ENCODE measurements at places on chromosomes 16 and 17. TPM values are rescaled to one million over a fixed set of nuclear protein-coding genes. Genes with fewer than 3 reads are reported as not detected.

DNA sequence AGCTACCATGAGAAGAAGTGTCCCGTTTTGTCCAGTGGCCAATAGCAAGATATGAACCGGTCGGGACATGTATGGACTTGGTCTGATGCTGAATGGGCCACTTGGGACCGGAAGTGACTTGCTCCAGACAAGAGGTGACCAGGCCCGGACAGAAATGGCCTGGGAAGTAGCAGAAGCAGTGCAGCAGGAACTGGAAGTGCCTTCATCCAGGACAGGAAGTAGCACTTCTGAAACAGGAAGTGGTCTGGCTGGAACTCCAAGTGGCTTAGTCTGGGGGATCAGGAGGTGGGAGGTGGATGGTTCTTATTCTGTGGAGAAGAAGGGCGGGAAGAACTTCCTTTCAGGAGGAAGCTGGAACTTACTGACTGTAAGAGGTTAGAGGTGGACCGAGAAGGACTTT lies 5.3 kb downstream of the EFNB3 start:
- no peak for DNase-seq

DNA sequence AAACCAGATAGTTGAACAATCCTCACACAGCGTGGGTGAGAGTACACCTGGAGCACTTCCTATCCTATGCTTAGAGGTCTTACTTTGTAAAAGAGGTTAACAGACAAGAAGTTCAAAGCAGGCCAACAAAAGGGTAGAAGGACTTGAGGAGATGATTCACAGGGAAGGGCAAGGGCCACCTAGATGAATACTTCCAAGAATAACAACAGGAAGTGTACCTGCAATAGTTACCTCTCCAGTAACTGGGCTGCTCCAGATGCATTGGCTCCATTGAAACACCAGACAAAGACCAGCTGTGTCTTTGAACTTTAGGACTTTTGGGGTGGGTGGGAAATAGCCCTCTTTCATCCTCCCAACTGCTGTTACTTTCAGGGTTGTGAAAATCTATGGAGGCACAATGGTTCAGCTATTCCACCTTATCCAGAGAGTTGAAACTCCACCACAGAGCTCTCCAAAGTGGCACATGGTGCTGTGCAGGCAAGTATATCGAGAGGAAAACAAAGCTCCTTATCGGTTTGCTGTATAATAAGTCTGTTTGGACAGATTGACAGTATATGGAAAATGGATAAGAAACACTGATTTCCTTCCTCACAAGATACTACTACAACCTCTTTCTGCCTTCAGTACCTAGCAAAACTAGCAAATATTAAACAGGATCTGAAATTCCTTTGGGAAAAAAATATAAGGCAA lies 22.7 kb downstream of the RNF43 start:
- no peak for DNase-seq

The KRT40 gene
- total RNA-seq: not detected

The BTBD17 gene
- not detected for total RNA-seq

- DNase-seq: no peak
These were observed 31.0 kb downstream of the SOX9 start for GRCh38 chr17:72151565-72152386.

- DNase-seq: no peak
These were observed 1.2 kb downstream of the AOC2 start for GRCh38 chr17:42845556-42845917.

- no peak for DNase-seq
These were observed 96.6 kb downstream of the METRNL start for GRCh38 chr17:83175822-83176622.

- DNase-seq: no peak
These were observed 8.0 kb downstream of the CHST5 start for GRCh38 chr16:75527825-75528299.

GRCh38 chr16:31484491-31485171 lies 1.7 kb downstream of the SLC5A2 start:
- no peak for DNase-seq

DNA sequence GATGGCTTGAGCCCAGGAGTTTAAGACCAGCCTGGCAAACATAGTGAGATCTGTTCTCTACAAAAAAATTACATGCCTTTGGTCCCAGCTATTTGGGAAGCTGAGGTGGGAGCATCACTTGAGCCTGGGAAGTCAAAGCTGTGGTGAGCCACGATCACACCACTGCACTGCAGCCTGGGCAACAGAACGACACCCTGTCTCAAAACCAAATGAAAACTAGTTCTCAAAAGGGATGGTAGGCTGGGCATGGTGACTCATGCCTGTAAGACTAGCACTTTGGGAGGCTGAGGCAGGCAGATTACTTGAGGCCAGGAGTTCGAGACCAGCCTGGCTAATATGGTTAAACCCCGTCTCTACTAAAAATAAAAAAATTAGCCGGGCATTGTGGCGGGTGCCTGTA lies 31.1 kb downstream of the PPM1D start:
- DNase-seq: no peak

The MYCBPAP gene
- total RNA-seq: 2.4 TPM

The CHST6 gene
- total RNA-seq: 1.9 TPM

GRCh38 chr17:57899391-57899790 lies 49.5 kb upstream of the MRPS23 start:
- DNase-seq: no peak

The ZNF319 gene
- 7.4 TPM for total RNA-seq

The MYH13 gene
- total RNA-seq: 0.03 TPM

The TEX14 gene
- 0.37 TPM for total RNA-seq

The ABCC11 gene
- not detected for total RNA-seq

DNA sequence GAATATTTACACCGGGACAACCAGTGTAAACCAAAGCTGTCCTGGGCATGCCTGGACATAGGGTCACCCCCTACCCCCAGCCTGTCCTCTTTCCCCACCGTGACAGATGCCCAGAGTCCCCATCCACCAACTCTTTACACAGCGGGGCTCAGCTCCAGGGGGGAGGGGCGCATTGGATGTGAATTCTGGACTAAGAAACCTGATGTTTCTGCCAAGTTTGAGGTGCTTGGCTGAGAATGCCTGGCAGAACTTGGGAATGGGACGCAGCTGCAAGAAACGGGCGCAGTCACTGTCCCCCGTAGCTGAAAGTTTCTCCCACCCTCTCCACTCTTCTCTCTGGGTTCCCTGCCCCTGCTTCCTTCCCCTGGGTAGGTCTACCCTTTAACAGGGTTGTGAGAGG lies 68.0 kb upstream of the CDC42EP4 start:
- no peak for DNase-seq

The CD300E gene
- not detected for total RNA-seq

- DNase-seq: no peak
These were observed 10.0 kb upstream of the ZFP3 start for GRCh38 chr17:5068236-5068635.

DNA sequence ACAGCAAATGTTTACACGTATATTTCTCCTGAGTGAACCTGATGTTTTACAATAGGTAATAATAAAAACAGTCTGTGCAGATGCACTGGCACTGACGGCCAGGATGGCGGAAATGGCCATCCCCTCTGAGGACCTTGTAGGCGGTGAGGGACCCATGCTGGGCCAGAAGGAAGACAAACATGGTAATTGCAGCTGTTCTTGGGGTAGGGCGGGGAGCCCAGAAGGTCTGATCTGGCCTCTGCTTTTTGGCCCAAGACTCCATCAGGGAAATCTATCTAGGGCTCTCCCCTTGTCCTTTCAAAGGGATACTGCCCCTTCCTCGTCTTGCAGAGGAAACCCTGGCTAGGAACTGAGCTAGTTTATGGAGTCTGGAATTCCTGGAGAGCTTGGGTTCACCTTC lies 7.4 kb upstream of the LGALS9 start:
- no peak for DNase-seq

The SRL gene
- total RNA-seq: not detected

The NEUROD2 gene
- total RNA-seq: not detected

DNA sequence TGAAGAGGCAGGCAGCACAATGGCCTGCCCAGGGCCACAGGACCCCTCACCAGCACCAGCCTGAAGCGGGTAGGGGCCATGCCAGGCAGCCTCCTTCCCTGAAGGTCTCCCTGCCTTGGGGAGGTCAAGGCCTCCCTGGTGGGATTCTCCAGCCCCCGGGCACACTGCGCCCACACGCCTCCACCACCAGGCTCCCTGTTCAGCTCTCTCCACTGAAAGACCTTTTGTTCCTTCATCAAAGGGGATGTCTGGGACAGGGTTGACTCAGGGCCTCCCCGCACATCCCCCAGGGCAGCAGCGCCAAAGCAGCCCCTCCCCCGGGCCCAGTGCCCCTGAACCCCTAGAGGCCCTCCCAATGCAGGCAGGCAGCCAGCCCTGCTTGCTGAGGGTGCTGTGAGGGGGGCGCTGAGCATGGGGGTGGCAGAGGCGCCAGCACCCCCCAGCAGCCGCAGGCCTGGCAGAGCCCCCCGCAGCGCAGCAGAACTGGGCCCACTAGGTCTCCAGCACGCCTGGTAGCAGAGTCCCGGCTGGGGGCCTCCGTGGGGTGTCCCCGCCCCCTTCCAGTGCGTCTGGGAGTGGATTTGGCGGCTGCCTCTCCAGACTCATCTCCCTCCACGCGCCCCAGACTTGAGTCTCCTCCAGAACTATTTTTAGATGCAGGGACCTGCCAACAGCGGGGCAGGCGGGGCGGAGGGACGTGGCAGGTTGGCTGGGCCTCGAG lies 13.1 kb downstream of the BCAR1 start:
- DNase-seq: no peak

- no peak for DNase-seq
These were observed 3.6 kb downstream of the PNMT start for GRCh38 chr17:39671651-39672521.

The ZNF747 gene
- 12.0 TPM for total RNA-seq

DNA sequence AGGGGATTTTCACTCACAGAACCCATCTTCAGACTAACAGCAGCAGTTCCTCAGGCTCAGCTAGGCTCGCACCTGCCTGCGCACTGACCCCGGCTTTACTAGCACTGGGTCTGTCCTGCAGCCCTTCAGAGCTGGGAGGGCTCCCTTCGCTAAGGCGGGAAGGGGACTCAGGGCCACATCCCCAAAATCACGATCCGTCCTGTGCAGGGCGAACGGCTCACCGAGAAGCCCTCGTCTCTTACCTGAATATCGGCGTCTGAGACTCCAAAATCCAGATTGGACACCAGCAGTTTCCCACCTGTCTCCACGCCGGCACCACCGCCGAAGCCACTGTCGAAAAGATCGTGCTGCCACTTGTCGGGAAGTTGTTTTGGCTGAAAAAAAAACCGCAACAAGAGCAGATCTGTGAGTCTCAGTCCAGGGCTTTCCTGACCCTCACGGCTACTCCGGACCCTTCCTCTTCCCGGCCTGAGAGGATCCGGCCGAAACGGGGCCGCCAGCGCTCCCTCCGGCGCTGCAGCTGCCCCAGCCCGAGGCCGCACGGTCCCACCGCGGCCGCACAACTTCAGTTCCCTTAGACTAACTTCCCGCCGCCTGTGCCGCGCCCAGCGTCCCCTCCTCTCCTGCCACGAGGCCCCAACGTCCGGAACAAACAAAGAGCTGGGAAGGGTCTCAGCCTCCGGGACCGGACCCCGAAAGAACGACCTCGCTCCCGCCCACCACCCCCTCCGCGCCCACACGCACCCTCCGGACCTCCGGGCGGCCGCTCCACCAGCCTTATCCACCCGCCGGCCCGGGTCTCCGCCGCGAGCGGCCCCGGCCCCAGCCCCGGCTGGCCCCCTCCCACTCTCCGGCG lies 711 bp downstream of the ALYREF start:
- DNase-seq: no peak

GRCh38 chr16:8967132-8967821 lies 3.6 kb upstream of the USP7 start:
- DNase-seq: no peak

The GNG13 gene
- total RNA-seq: not detected

DNA sequence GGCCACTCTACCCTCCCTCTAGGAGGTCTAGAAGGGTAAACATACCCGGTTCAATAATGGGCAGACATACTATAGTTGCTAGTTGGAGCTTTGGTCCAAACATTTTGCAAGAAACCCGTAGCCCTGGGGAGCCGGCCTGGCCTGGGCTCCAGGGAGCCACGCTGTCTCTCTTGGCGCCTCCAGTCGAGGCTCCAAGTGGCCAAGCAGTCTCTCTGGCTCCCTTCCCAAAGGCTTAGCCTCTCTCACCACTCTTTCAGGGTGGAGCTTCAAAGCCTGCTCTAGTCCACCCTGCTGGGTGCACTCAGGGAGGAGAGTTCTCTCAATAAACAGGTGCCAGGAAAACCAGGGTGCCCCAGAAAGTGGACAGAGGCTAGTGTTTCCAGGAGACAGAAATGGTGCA lies 32.2 kb downstream of the RCVRN start:
- DNase-seq: no peak

The PPP1R1B gene
- not detected for total RNA-seq

GRCh38 chr16:62014319-62014923 lies 21.8 kb downstream of the CDH8 start:
- no peak for DNase-seq

The CDH15 gene
- not detected for total RNA-seq

DNA sequence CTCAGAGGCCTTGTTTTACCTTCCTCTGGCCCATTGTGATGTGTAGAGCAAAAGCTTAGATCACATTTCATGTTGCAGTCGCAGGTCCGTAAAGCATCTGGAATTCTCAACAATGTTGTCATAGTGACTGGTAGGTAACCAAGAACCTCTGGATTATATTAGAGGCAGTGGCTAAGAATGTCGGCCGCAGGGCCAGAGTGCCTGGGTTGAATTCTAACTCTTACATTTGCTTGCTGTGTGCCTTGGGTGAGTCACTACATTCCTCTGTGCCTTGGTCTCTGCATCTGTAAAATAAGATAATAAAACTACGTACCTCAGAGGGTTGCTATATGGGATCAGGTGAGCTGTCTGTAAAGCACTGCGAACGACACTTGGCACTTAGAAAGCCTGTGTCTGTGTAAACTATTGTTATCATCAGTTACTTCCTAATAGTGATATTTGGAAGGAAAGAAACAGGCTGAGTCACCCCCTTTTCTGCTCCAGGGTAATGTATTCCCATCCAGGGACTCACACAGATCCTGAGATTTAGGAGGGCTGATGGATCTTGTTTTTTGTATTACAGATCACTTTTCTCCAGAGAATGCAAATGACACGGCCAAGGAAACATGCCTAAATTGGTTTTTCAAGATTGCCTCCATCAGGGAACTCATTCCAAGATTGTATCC lies 52.2 kb downstream of the VPS35L start:
- no peak for DNase-seq

DNA sequence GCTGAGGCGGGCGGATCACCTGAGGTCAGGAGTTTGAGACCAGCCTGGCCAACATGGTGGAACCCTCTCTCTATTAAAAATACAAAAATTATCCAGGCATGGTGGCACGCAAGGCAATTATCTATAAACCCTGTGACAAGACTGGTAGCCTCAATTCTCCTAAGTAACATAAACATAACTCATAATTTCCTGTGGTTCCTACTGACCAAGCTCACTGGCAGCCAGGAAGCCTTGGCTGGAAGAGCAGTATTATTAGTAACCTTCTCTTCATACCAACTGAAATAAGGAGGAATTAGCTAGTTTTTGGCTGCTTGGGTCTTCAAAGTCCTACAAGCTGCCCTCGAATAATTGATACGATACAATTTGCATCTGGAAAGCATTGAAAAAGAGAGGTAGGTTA lies 31.6 kb upstream of the LRRC37A3 start:
- DNase-seq: no peak

The ABI3 gene
- total RNA-seq: 67.0 TPM

Measured in GM12878 (cell line).